OCI-M1 (cell line): ENCODE measurements at places on chromosomes 1 and 21.

DNA sequence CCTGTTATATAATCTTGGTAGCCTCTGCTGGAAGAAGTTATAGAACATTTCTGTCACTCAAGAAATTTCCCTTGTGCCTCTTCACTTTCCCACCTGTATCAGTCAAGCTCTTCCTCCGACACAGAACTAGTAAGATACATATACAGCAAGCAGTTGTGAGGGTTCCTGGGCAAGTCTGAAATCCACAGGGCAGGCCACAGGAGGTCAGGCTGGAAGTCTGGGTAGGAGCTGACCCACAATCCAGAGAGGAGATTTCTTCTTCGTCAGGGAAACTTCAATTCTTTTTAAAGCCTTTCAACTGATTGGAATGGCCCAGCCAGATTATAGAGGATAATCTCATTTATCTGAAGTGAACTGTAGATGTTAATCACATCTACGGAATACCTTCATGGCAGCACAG is 96.4 kb upstream of the FMN2 start:
- DNase-seq, result no peak

DNA sequence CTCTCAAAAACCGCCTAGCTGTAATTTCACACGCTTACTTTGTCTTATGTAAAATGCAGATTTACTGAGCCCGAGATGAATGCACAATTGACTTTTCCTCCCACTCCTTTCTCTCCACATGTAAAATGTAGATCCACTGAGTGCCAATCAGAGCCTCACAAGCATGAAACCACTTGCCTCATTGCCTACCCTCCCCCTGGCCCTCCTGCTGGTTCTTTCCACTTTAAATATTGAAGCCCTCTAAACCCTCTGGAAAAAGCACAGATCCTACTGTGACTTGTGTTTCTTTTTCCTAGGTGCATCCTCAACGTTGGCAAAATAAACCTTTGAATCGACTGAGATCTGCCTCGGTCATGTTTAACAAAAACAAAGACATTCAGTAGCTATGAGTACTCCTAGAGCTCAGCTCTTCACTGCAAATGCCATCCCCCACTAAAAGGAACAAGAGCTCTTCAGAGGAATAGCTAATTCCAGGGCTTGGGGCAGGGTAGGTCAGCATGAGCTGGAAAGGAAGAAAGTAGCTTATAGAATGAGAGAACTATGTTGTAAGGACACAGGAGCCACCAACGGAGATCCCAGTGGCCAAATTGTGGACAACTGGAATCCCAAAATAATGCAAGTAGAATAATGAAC is 365.5 kb upstream of the RUNX1 start:
- no peak for DNase-seq

DNA sequence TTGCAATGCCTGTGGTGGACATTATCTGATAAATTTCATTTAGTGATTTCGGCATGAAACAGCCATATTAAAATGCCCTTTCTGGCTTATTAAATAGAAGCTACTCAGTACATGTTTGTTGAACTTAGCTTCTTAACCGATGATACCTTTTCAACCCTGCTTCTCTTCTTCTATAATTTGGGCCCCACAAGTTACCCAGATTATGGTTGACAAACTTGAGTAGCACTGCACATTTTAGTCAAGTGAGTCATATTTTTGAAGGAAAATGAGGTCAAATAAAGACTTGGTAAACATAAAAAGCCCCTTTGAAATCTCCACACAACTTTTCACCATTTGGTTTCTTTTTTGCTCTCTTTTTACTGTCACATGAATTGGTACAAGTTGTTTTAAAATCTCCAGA is 33.8 kb downstream of the GIPC2 start:
- no peak for DNase-seq

GRCh38 chr1:60936163-60936562 is 146.2 kb upstream of the NFIA start:
- peak; percentile 35 for DNase-seq

DNA sequence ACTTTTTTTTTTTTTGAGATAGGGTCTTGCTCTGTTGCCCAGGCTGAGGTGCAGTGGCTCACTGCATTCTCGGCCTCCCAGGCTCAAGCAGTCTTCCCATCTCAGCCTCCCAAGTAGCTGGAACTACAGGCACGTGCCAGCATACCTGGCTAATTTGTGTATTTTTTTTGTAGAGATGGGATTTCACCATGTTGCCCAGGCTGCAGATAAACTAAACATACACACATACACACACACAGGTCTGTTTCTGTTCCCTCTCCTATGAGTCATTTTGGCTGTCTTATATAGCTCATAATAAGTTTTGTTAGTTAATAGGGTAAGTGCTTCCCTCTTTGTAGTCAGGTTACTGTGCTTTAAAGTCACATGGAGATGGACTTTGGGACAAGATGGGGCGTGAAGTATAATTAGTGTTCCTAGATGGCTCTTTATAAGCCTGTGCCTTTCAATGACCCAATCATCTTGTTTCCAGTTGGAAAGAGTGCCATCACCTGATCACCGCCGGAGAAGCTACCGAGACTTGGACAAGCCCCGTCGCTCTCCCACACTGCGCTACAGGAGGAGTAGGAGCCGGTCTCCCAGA is 9.1 kb downstream of the PRPF38A start:
- DNase-seq, result no peak

GRCh38 chr1:89609781-89610456 is 23.0 kb upstream of the LRRC8C start:
- DNase-seq, result no peak

- no peak for DNase-seq
Observed at GRCh38 chr1:201772178-201772577, 56.8 kb upstream of the IPO9 start.

- no peak for DNase-seq
Observed at GRCh38 chr1:107525145-107525544, 384.3 kb downstream of the NTNG1 start.

- DNase-seq, result no peak
Observed at GRCh38 chr1:36269408-36269838, 36.7 kb upstream of the SH3D21 start.

GRCh38 chr1:8816831-8817411 is 519 bp downstream of the RERE start:
- DNase-seq, result peak; percentile 62

DNA sequence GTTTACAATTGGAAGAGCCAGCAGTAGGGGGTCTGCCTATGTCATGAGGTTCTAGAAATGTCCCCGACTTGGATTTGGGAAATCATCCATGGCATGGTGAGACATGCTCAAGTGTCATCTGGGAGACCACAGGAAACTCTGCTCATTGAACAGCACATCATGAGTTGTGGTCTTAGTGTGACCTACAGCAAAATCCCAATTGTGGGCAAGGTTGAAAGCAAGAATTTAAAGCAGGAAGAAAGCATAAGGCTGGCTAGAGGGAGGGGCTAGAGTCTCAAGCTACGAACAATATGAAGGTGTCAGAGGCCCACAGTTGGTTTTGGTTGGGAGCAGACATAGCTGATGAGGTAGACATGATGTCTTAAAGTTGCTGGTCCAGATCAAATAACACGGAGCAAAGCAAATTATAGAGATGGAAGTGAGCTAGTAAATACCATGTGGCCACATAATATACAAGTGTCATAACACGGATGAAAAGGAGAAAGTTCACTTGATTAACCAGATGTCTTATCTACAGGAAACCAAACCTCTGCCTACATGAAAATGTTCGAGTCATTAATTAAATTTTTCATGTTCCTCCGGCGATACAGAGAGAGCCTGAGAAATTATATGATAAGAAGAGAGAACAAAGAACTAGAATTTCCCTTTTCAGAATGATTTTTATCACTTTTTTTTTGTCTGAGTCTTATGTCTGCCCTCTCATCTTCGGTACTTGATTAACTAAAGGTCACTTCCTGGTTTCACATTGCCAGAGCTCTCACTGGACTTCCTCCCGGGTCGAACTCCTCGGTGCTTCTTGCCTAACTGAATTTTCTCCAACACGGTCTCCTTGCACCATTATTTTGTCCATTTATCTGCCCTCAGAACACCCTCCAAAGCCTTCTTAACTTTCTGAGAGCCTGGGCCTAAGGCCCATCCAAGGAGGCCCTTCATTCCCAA is 67.5 kb upstream of the DUSP10 start:
- peak; percentile 37 for DNase-seq

DNA sequence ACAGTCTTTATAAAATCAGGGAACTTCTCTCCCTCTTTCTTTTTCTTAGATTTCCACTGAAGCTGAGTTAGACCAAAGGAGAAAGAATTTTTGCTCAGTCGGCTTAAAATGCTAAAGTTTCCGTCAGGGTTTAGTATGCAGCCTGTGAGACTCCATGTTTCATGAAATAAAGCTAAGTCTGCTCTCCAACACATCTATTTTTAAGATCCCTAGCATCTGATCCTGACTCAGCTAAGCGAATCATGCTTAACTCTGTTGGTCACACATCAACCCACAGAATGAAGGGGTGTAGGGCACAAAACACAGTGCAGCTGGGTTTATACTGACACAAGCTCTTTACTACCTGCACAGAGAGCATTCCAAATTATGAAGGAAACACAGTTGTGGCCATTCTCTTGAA is 102.4 kb upstream of the ZNF281 start:
- DNase-seq, result no peak

DNA sequence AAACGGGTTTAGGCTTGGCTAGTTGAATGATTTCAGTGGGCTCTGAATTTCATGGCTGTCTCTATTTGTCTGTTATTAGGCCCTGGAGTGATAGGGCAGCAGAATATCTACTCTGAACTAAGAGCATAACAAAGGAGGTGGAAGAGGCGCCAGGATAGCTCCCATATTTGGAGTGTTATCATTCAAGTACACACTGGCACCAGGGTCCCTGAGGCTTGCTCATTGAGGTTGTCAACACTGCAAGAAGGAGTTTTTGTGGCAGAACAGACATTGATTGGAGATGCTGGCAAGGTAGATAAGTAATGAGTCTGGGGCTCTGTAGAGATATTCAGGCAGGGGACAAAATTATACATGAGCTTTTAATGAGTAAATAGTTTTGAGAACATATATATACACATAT is 1748.4 kb downstream of the MRPL39 start:
- peak; percentile 26 for DNase-seq

DNA sequence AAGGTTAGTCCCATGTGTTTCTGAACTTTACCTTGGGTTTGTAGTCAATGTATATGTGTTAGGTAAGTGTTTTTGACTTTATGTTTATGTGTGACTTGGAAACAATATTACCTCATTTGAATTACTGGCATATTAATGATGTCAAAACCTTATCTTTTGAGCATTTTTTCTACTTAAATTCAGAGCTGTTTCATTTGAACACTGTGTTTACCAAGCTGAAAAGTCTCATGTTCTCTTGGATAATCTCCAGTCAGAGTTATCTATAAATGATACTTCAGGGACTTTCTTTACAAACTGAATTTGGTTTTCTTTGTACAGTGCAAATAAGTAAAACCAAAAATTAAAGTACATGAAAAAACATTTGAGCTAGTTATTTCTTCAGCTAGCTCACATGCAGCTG is 30.0 kb downstream of the ADAMTS1 start:
- no peak for DNase-seq

GRCh38 chr1:232853994-232854797 is 49.0 kb downstream of the MAP10 start:
- no peak for DNase-seq

DNA sequence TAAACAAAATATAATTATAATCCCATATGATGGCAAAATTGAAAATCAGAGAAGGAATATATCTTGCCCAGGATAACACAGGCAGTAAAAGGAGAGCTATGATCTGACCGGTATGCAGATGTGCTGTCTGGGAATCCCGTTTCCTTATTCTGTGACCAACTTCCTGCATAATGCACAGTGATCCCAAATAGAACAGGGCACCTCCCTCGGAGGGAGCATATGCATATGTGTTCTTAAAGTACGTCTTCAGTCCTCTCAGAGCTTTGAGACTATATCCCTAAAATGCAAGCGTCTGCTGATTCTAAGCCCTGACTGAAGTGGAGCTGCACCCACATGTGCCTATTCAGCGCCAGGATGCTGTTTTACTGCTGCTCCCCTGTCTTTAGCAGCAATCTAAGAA is 366.1 kb upstream of the PTBP2 start:
- DNase-seq, result no peak

GRCh38 chr1:2404142-2404889 is 8.0 kb downstream of the PEX10 start:
- DNase-seq, result no peak

GRCh38 chr1:112637254-112638109 is 17.9 kb downstream of the CAPZA1 start:
- no peak for DNase-seq

GRCh38 chr1:68010543-68010942 is 39.9 kb downstream of the DIRAS3 start:
- DNase-seq, result no peak

DNA sequence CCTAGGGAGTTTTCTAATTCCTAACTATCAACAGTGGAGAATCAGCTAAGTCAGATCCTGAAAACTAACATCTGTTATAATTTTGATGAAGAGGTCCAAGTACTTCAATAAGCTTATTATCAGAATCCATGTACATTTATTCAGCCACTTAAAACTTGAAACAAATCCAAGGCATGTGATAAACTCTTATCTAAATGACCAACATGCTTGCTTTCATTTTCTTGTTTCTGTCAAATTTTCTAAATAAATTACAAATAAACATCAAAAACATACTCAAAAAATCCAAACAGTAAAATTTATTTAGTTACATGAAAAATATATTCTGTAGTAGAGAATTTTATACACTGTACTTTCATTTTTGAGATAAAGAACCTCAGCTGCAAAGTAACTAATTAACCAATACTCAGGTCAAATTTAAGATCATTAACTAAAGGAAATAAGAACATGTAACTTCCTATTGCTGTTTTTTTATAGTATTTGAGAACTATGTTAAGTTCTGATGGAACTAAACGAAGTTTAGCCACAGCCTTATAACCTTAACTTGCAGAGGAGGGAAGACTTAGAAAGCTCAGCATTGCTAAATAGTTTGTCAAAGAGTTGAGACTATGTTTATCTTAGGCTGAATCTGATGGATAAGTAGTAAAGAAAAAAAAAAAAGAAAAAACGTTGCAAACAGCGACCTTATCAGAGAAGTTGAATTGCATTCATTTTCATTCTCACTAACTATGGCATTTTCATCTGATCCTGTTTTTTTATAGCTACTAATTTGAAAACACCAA is 44.9 kb downstream of the SYNJ1 start:
- peak; percentile 56 for DNase-seq

- DNase-seq, result peak; percentile 94
Observed at GRCh38 chr1:109161858-109162606, 48.1 kb downstream of the ELAPOR1 start.

GRCh38 chr1:92192246-92192645 is 25.5 kb upstream of the C1orf146 start:
- DNase-seq, result no peak

GRCh38 chr1:201266276-201266675 is 17.0 kb upstream of the PKP1 start:
- no peak for DNase-seq

GRCh38 chr1:147627435-147628110 is 42.8 kb downstream of the ACP6 start:
- peak; percentile 70 for DNase-seq

- DNase-seq, result peak; percentile 83
Observed at GRCh38 chr1:26408604-26409003, 2.0 kb upstream of the LIN28A start.
